ENCODE measurements at places on chromosomes 1 and 21. TPM values are rescaled to one million over a fixed set of nuclear protein-coding genes. Genes with fewer than 3 reads are reported as not detected.
A peak's percentile ranks its signal among the peaks of the same experiment; 100 is the strongest.

- no peak for DNase-seq
Measured at GRCh38 chr1:200965111-200965805, 58.3 kb downstream of the KIF21B start.

GRCh38 chr1:186577216-186577615 lies 103.0 kb downstream of the PTGS2 start:
- no peak for DNase-seq

GRCh38 chr1:234488054-234489006 lies 9.4 kb upstream of the TARBP1 start:
- no peak for DNase-seq

DNA sequence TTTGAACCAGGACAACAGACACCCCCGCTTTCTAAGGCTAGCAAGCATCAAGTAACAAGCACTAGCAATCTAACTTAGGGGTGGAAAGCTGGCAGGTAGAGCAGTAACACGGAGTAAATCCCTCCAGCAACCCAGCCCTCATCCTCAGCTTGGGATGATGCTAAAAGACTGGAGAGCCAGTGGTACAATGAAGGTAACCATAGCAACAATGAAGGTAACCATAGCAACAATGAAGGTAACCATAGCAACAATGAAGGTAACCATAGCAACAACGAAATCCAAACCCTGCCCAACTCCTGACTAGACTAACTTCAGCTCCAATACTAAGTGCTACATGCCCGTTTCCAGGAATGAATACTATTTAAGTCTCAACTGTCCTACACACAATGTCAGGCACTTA lies 22.2 kb upstream of the EIF4G3 start:
- no peak for DNase-seq

DNA sequence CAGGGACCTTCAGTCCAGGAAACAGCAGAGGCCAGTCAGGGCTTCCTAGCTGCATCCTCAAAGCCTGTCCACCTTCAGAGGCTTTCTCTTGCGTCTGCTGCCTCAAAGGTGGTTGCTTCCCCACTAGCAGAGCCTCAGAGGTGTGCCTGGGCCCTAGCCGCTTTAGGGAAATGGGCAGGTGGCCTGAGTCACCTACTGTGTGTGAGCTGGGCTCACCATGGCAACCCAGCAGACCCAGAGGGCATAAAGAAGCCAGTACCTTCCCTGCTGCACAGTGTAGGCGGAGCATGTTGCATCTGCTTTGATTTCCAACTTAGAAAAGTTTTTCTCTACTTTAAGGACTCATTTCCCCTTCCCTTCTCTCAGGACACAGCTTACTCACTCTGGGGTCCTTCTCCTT lies 12.5 kb downstream of the SLC9A1 start:
- no peak for DNase-seq

- DNase-seq: peak; percentile 8
Measured at GRCh38 chr1:217196616-217197015, 434.3 kb downstream of the GPATCH2 start.

Gene KIF21B
- 0.63 TPM for polyA plus RNA-seq

Gene CYP4Z1
- polyA plus RNA-seq: 0.11 TPM

Gene KCNA3
- polyA plus RNA-seq: 0.16 TPM

Gene S100A11
- 193 TPM for polyA plus RNA-seq

Measured in muscle of back (tissue), 13 donors.